Left colon (tissue), 2 donors: ENCODE measurements at places on chromosomes 1 and 21. TPM values are rescaled to one million over a fixed set of nuclear protein-coding genes. Genes with fewer than 3 reads are reported as not detected.
A peak's percentile ranks its signal among the peaks of the same experiment; 100 is the strongest.

DNA sequence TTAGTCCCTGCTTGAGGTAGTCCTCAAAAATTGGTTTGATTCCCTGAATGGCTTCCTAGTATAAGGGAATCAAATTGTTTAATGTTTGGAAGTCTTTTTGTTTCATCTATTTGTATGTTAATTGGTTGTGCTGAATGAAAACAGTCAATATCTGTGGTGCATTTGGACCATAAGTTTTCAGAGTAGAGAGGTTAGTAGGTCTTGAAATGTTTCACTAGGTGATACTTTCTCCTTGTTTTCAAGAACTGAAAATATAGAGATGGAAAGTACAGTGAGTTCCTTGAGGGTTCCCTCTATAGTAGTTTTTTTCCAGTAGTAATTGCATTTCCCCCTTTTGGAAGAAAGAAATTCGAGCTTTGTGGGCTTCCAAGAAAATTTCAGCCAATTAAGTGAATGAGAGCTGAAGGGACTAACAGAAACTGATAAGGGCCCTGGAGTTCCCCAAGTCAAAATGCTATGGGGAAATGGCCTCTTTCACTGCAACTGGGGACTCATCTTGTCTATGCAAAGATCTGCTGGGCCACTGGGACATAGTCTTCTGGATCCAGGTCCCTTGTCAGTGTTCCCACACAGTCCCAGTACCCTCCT is 18.6 kb upstream of the CEP350 start:
- DNase-seq: no peak

DNA sequence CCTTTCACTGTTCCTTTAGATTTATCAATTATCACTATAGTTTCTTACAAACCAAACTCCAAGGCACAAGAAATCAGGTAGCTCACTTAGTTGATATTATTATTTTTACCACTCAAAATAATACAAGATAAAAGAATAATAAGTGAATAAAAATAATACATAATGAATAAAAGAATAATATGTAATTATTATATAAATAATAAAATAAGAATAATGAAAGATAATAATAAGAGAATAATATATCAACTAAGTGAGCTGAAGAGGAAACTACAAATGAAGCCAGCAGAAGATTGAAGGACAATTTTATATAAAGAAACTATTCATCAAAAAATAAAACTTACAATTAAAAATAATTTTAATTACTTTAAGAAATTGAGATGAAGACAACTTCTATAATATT is 90.6 kb downstream of the LRRIQ3 start:
- DNase-seq: no peak

DNA sequence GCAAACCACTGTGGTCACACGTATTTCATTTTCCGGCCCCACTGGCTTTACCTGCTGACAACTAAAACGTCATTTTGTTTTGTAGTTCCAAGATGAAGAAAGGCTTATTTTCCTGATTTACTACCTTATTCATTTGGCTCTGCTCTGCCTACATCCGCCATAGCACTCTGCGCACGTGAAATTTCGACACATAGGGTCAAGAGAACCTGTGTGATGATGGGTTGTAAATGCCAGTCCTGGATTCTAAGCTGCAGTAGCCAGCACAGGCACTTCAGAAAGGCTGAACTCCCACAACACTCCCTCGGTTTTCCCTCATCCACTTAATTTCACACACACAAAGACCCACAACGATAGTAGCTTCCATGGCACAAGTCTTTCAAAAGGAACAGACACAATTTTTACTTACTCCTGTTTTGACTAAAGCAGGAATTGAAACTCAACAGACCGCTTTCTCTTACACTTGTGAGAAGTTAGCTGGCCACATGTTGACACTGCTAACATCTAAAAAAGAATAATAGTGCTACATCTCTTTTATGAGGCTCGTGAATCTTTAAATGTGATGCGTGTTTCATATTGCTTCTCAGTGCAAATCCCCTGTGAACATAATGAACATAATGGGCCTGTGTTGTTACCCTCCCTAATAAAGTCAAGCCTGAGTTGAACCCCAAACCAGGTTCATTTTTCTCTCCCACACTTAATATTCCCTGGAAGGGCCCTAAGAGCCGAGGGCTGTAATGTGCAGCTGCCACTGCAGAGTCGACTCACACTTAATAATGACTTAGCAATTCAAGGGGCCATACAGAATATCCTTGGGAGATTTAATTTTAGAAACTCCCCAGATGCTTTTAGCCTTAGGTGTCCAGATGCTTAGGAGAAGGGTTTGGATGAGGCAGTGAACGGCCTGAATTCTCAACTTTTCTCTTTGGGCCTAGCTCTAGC is 1.5 kb upstream of the RUNX1 start:
- no peak for DNase-seq

DNA sequence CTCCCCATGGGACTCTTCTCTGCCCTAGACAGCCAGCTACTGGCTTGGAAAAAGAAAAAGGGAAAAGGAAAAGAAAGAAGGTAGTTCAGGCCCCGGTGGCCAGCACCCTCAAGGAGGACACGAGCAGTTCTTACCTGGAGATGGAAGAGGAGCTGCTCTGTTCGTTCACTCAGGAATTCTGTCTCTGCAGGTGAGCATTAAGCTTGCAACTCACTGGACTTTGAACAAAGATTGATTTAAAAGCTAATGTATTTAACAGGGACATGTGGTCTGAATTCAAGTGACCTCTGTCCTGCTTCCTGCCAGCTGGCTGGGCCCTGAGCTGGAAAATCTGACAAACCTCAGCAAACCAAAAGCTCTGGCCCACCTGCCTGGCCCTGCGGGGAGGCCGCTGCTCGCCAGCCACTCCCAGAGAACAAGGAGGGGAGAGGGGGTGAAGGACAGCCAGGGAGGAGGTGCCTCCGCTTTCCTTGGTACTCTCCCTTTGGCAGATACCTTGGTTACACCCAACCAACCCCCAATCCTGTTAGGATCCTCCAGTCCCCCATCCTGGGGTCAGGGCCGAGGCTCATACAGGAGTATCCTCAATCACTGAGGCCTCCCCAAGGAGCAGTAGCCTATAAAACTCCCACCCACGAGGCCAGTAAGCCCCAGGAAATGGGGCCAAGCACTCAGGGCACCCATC is at the start of gene PDZK1:
PDZK1 (minus strand) TSS at position 186 of the 685 bp plus-strand sequence. CDS start 19,347 bp downstream, outside the sequence.
- DNase-seq: peak; percentile 20

- no peak for DNase-seq
Measured at GRCh38 chr21:18382141-18382540, 21.4 kb downstream of the TMPRSS15 start.

GRCh38 chr1:212698467-212699103 is 1.1 kb downstream of the BATF3 start:
- DNase-seq: no peak

DNA sequence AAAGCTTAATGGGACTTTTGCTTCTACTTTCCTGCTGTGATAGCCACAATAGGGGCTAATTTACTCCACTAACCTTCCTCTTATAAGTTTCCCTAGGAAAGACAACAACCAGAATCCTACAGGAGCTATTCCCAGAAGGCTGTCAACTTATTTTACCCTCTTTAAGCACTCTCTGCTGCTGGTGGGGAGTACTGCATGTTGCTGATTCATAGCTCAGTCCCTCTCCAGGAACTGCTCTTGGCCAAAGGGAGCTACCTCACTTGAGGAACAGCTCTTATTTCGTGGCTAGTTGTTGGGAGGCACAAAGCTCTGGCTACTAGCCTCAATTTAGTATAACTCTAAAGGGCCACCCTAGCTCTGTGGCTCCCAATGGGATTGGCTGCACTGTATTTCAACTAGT is 37.2 kb downstream of the ADSS2 start:
- DNase-seq: no peak

- DNase-seq: no peak
Measured at GRCh38 chr1:33836911-33837310, 27.0 kb upstream of the HMGB4 start.

DNA sequence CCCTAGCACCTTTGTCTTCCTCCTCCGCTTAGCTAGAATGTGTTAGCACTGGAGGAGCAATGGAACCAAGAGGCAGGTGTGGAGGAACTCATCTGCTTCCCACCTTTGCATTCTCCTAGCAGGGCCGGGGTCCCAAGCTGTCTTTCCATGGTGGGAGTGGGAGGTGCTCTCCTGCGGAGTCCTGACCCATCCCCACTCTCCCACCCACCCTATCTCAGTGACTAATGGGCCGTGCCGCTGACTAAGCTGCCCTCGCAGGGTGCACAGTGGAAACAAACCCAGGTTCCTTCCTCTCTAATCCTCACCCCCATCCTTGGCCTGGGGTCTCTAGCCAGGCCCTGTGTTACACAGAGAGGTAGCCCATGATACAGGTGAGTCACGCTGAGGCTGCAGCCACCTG is 177.5 kb downstream of the HIVEP3 start:
- DNase-seq: no peak

- no peak for DNase-seq
Measured at GRCh38 chr1:165281207-165281901, 75.2 kb downstream of the LMX1A start.

DNA sequence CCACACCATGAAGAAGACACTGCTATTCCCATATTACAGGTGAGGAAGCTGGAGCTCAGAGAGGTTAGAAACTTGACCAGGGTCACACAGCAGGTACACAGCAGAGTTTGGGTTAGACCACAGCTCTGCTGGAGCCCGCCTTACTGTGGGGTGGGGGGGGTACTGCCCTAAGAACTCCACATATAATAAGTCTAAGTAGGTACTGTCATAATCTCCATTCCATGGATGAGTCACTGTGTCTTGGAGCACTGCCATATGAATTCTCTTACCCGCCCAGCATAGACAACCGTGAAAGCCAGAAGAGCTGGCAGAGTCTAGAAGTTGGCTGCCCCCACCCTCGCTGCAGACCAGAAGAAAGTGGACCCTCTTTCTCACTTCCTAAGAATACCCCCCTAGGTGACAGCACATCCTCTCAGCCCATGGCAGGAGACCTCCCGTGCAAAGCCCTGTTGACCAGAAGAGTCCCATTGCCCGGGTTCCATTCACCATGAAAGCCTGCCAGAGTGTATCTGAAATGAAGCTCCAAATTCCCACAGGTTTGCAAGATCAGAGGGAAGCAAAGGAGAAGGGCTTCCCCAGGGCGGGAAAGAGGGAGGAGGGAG is 5.2 kb upstream of the PLA2G2D start:
- peak; percentile 36 for DNase-seq

- DNase-seq: peak; percentile 66
Measured at GRCh38 chr1:234602334-234603220, 7.4 kb downstream of the IRF2BP2 start.

DNA sequence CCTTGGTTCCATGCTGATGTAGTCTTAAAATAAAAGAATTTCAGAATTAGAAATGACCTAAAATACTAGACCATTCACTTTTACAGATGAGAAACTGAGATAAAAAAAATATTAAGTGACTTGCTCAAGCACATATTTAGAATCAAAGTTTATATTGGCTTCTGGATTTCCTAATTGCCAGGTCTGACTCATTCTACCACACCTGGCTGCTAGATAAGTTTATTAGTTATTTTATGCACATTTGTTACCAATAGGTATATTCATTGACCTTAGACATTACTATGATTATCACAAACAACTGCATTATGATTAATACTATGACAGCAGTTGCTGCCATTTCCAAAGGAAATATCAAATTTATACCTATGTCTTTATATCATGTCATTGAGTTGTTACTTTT is 497.5 kb downstream of the RWDD3 start:
- DNase-seq: no peak

GRCh38 chr1:115976062-115976920 is at the start of gene SLC22A15:
Gene SLC22A15, plus strand, starts transcription at chr1:115976513. Its CDS starts 115 bp downstream, at chr1:115976628.
- peak; percentile 74 for DNase-seq

DNA sequence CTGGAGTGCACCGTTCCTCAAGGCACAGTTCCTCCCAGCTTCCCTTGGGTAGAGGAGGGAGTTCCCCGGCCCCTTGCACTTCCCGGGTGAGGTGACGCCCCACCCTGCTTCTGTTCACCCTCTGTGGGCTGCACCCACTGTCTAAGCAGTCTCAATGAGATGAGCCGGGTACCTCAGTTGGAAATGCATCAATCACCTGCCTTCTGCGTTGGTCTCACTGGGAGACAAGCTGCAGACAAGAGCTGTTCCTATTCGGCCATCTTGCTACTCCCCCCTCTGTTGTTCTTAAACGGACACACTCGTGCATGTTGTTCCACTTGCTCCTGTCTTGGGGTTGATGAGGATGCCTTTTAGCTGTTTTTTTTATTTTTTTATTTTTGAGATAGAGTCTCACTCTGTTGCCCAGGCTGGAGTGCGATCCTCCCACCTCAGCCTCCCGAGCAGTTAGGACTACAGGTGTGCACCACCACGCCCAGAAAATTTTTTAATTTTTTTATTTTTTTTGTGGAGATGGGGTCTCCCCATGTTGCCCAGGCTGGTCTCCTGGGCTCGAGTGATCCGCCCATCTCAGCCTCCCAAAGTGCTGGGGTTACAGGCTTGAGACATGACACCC is 3.0 kb upstream of the MORC3 start:
- no peak for DNase-seq

DNA sequence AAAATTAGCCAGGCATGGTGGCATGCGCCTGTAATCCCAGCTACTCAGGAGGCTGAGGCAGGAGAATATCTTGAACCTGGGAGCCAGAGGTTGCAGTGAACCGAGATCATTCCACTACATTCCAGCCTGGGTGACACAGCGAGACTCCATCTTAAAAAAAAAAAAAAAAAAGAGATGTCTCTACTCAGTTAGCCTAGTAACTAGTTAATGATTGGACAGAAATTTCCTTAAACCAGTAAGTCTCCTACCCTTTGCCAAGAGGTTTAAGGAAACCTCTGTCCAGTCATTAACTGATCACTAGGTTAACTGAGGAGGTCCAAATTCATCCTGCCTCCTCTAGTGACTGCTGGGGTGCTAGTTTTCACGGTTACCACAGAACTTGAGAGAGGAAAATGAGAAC is 143.9 kb upstream of the UBE2U start:
- DNase-seq: no peak

DNA sequence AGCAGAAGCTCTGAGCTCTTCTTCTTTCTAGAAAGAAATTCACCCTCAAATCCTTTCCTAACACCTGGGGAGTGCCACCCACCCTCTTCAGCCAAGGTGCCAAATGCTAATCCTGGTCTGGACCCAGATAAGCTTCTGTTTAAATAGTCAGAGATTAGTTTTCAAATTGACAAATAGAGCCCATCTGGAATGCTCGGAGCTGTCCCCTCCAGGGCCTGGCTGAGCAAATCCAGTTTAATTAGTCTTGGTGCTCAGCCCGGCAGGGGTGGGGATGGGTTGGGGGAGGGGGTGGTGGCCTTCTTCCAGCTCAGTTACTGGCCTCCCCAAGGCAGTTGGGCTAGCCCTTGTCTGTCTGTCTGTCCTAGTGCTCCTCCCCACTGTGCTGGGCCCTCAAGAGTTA is 269.5 kb downstream of the GRIK3 start:
- DNase-seq: no peak

The PHLDA3 gene
- 19.3 TPM for total RNA-seq

The NTMT2 gene
- not detected for total RNA-seq

The RGS1 gene
- 11.0 TPM for total RNA-seq

The TMPRSS3 gene
- 0.61 TPM for total RNA-seq

The NES gene
- 6.8 TPM for total RNA-seq

The PGLYRP4 gene
- not detected for total RNA-seq

The MROH7 gene
- total RNA-seq: 14.2 TPM

The MYOM3 gene
- 4.1 TPM for total RNA-seq

The F13B gene
- total RNA-seq: not detected

The ERG gene
- 5.0 TPM for total RNA-seq

The SPRR2G gene
- not detected for total RNA-seq

The LAX1 gene
- total RNA-seq: 0.98 TPM
